Stimulated activated CD8-positive, alpha-beta memory T cell treated with anti-CD3 and anti-CD28 coated beads, Interleukin-4, amount 100 ng/mL, for 24 hours (primary cell): ENCODE measurements at places on chromosomes 1 and 21.

- no peak for DNase-seq
Measured at GRCh38 chr1:169697755-169698154, 13.7 kb downstream of the SELL start.

DNA sequence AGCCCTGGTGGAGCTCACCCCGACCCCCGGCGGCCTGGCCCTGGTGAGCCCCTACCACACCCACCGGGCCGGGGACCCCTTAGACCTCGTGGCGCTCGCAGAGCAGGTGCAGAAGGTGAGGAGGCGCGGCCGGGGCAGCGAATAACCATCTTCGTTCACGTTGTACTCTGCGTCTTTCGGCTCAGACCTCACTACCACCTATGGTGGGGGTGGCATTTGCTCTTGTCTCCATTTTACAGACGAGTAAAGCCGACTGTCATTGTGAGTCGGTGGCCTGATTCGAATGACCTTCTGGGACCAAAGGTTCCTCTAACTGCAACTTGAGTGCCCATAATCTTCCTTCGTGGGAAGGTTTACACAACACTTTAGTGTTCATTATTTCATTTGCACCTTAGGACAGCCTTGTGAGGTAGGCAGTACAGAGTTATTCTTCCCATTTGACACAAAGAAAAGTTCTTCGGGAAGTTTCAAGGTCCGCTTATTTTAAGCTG is 506 bp downstream of the C1orf50 start:
- no peak for DNase-seq

DNA sequence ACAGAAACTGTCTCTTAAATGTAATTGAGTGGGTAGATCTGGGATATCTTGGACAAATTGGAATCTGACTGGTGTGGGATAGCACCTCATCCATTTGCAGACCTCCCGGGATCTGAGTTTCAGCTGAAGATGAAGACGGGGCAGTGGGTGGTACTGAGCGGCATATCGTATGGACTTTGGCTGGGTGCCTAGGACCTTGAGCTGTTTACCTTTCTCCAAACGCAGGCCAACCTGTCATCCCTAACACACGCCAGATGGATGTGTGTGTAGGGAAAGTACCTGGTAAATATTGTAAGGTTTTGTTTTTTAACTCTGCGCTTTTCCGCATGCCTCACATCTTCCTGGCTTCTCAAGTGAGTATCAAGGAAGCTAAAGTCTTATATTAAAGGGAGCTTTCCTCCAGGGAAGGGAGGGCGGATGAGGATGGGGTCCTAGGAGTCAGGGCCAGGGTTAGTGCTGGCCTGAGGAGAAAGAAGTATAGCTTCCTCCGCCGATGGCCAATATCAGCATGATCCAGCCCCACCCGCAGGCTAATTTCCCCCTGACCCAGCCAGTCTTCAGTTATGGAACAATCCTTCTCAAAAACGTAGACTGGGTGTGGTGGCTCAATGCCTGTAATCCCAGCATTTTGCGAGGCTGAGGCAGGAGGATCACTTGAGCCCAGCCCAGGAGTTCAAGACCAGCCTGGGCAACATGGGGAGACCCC is 26.2 kb downstream of the ATP8B2 start:
- no peak for DNase-seq

- DNase-seq = no peak
Measured at GRCh38 chr1:226659641-226660040, 79.4 kb downstream of the ITPKB start.

GRCh38 chr1:44911026-44911425 is 68.0 kb upstream of the PTCH2 start:
- no peak for DNase-seq

GRCh38 chr21:24115141-24115540 is 1492.1 kb downstream of the MRPL39 start:
- no peak for DNase-seq

- no peak for DNase-seq
Measured at GRCh38 chr1:150971583-150972416, 2.8 kb downstream of the CERS2 start.
